ENCODE measurements at places on chromosomes 12 and 14. TPM values are rescaled to one million over a fixed set of nuclear protein-coding genes. Genes with fewer than 3 reads are reported as not detected.
A peak's percentile ranks its signal among the peaks of the same experiment; 100 is the strongest.

DNA sequence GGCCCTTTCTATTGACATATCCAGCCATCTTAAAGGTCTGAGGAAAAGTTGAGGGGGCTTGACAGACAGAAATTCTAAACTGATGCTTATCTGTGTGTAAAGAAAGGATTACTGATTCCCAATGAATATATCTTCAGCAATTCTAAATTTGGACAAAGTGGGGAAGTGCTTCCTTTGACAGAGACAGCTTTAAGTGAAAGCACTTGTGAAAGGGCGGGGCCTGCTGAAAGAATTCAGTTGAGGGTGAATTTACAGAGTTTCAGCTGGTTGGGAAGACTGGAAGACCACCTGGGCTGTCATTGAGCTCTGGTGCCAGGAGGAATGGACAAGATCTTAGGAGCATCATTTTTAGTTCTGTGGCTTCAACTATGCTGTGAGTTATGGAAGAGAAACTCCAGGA, 412.5 kb upstream of the OR4E1 start:
- no peak for DNase-seq

DNA sequence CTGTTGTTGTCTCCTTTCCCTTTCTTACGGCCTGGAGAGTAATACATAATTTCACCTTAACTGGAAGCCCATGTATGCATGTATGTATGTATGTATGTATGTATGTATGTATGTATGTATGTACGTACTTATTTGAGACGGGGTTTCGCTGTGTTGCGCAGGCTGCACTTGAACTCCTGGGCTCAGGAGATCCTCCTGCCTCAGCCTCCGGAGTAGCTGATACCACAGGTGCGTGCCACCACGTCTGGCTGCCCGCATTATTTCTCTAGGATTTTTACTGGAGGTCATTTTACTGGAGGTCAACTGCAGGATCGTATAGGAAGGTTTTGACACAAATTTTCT, 644 bp upstream of the OS9 start:
- no peak for DNase-seq

Gene SDR9C7
- total RNA-seq = not detected

Gene KRT82
- not detected for total RNA-seq

Gene NPFF
- not detected for total RNA-seq

Gene ASCL1
- not detected for total RNA-seq

DNA sequence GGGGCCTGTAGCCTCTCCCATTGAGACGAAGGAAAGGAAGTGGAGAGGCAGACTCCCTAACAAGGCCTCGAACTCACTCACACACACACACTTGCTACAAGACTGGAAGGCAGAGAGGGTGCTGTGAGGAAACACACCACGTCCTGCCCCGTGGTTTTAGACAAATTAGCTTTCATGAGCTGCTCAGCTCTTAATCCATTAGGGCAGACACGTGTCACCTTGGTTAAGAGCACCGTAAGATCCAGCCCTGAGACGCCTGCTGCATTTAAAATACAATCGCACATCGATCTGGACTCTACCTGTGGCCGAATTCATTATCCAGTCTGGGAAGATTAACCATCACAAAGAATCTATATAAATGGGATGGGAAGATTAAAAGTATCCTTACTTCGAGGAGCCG, 72.0 kb downstream of the RIMBP2 start:
- DNase-seq = no peak

DNA sequence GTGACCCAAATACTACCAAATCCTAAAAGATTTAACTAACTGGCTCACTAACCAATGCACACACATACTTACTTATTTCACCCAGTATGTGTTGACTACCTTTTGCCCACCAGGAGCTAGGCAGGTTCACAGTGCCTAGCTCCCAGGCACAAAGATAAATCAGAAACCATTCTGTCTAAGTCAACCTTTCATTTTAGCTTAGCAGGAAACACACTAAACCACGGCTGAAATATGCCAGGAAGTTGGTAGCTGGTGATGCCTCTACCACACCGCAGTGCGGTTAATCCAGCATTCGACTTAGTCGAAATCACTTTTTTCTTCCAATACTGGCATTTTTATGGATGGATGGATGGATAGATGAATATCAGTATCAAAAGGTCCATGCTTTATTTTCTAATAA, 597.7 kb downstream of the DIO2 start:
- no peak for DNase-seq

DNA sequence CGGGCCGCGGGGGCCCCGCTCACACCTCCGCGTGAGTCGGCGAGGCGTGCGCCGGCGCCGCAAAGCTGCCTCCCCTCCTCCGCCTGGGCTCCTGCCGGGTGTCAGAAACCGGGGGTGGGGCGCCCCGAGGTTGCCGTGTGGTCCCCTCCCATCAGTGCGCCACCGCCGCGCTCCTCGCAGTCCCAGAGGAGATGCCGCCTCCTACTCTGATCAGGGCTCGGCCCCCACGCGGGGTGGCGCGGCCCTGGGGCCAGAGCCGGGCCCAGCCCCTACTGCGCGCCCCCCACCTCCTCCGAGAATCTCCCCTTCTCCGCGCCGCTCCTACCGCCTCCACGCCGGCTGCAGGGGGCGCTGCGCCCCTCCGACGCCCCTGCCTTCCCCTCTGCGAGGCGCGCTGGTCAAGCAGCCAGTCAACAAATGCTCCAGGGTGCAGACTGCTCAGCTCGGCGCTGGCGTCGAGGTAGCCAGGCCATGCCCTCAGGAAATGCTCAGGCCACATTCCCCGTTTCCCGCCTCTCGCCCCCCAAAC, 467 bp upstream of the JAG2 start:
- no peak for DNase-seq

- DNase-seq = no peak
Observed at GRCh38 chr14:78612666-78613065, 442.5 kb downstream of the NRXN3 start.

DNA sequence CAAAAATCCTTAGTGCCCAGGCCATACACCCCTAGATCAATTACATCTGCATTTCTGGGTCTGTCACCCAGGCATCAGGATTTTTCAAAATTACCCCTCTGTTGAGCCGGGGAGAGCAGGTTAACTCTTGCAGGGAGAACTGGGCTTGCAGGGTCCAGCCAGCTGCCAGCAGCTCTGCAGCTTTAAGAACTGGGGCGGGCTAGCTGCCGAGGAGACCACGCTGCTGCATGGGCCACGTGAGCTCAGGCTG, at the start of gene DGLUCY:
Gene DGLUCY, plus strand, starts transcription at position 245 of the 250 bp plus-strand sequence. CDS start 46,222 bp downstream, outside the sequence.
- DNase-seq = peak; percentile 75

Gene DENND5B
- total RNA-seq = 13.4 TPM

GRCh38 chr14:105324871-105325270, 10.3 kb downstream of the PACS2 start:
- DNase-seq = no peak
